Stimulated activated CD4-positive, alpha-beta T cell treated with anti-CD3 and anti-CD28 coated beads, Interleukin-12 subunit alpha, Interleukin-12 subunit beta, amount 100 ng/mL, for 4 hours (primary cell): ENCODE measurements at places on chromosomes 1 and 21.

DNA sequence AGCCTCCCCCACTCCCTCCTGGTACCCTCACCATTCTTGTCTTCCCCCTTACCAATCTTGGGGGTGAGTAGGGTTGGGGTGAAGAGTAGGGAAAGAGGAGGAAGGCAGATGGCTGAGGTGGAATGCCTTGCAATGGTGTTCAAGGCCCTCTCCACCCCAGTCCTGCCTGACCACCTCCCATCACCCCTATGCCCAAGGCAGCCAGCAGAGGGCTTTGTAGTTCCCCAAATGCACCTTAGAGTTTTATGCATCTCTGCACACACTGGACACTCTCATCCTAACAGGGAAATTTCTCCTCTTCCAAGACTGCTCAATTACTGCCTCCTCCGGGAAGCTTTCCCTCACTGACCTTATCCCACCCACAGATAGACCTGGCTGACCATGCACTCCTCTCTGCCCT lies 15.4 kb downstream of the KIF17 start:
- no peak for DNase-seq

GRCh38 chr1:27303509-27303908 lies 18.5 kb upstream of the TMEM222 start:
- DNase-seq = no peak

GRCh38 chr1:229058111-229058561 lies 212.8 kb upstream of the RAB4A start:
- DNase-seq = peak; percentile 23

GRCh38 chr1:151406176-151406575 lies 6.8 kb downstream of the PSMB4 start:
- DNase-seq = no peak

DNA sequence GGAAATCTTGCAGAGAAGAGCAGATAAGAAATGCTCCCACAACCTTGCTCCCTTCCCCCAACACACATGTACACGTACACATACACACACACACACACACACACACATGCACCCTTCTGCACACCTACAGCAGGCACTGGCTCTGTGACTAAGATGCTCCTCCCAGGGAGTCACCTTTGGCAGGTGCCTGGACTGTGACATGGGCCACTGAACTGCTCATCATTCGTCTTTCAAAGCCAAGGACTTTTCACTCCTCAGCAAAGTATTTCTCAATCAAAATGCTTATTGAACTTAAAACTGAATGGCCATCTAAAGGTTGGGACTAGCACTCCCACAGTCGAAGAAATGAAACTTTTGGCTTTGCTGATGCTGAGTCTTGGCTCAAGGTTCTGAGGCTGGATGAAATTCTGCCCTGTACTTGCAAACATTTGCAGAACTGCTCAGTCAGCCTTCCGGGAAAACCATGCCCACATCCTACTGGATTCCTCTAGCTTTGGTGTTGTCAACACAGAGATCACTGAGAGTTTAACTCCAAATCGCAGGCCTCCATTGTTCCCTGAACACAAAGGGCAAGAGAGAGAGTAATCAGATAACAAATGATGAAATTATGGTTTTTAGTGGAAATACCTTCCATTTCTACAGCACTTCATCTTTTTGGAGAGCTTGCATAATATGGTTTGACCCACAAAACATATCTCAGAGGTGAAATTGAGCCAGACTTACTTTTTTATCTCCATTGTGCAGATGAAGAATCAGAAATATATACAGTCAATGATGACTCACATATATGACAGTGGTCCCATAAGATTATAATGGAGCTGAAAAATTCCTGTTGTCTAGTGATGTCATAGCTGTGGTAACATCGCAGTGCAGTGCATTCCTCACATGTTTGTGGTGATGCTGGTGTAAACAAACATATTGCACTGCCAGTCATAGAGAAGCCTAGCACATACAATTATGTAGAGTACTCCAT lies 72.4 kb upstream of the BCAR3 start:
- DNase-seq = no peak

DNA sequence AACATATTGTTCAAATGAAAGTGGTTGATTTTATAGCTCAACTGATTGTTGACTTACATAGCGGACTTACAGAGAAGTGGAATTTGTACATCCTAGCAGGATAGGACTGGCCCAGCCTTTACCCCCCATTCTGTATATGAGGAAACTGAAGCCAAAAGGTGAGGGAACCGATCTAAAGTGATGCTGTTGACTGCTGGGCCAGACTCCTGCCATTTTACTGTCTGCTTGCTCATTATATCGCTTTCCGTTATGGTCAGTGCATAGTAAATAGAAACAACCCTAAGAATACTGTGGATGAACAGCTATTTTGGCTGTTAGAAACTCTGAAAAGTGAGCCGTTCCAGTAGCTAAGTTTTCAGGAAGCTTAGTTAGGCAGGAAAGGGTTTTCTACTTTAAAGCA lies 31.9 kb downstream of the PRDM2 start:
- no peak for DNase-seq

- no peak for DNase-seq
Observed at GRCh38 chr1:226531360-226532093, 17.0 kb upstream of the STUM start.

- DNase-seq = no peak
Observed at GRCh38 chr1:2789164-2789985, 12.1 kb downstream of the TTC34 start.

DNA sequence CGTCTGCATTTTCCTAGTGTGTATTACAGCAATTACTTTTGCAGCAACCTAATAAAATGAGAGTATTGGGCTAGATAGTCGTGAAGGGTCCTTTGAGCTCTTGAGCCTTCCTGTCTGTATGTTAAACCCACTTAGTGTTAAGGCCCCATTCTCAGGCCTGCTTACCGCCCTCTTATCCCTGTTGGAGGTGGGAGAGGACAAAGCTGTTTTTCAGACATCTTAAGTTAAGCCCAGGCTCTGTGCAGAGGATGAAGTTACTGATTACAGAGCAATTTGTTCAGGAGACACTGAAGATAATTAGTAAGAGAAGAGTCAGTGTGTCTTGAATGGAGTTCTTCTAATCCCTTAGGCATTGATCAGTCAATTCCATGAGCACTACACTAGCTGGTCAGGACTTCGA lies 114.6 kb downstream of the UCK2 start:
- DNase-seq = no peak

DNA sequence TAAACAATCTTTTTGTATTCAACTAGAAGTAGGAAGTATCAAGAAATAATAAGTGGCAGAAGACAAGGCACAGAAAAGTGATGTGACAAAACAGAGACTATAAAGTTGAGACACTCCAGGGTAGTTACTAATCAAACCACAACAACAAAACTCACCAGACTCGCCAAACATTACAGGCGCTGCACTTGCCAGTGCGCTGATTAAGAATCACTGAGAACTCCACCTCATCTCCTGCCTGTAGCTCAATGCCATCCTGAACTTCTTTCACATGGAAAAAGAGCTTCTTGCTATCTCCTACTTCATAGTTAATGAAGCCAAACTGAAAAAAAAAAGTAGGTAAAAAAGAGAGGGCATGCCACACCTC lies 2.8 kb upstream of the NRAS start:
- no peak for DNase-seq

GRCh38 chr1:20087668-20088067 lies 17.7 kb downstream of the PLA2G5 start:
- DNase-seq = no peak

DNA sequence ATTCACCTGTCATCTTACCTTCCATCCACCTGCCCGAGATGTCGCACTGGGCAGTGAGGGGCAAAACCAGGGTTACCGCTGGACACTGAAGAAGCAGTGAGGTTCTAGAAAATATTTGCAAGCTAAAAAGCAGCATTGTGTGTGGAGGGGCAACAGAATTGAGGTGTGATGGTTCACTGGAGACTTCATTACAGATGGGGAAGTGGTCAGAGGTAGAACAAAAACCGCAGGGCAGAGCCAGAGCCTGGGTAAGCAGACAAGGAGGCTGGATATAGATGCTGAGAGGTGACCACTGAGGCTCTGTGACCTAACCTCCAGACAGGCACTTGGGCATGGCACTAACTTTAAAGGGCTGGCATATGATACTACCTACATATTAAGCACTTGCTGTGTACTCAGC lies 363.9 kb upstream of the PROX1 start:
- DNase-seq = no peak

DNA sequence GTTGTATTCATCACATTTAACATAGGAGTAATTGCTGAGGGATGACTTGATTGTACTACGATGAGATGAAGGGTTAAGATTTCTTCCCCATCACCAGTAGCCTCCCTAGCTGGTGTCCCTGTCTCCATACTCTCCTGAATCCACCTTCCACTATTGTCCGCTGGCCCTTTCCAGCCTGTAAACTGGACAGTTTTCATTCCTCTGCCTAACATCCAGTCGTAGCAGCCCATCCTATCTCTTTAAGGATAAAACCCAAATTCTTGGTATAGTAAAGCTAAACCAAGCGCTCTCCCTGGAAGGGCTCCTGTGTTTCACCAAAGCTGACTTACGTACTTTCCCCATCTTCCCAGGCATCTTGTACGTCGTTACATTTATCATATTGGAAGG lies 670 bp downstream of the COX20 start:
- DNase-seq = no peak

- DNase-seq = no peak
Observed at GRCh38 chr1:18434041-18434440, 46.7 kb upstream of the KLHDC7A start.

DNA sequence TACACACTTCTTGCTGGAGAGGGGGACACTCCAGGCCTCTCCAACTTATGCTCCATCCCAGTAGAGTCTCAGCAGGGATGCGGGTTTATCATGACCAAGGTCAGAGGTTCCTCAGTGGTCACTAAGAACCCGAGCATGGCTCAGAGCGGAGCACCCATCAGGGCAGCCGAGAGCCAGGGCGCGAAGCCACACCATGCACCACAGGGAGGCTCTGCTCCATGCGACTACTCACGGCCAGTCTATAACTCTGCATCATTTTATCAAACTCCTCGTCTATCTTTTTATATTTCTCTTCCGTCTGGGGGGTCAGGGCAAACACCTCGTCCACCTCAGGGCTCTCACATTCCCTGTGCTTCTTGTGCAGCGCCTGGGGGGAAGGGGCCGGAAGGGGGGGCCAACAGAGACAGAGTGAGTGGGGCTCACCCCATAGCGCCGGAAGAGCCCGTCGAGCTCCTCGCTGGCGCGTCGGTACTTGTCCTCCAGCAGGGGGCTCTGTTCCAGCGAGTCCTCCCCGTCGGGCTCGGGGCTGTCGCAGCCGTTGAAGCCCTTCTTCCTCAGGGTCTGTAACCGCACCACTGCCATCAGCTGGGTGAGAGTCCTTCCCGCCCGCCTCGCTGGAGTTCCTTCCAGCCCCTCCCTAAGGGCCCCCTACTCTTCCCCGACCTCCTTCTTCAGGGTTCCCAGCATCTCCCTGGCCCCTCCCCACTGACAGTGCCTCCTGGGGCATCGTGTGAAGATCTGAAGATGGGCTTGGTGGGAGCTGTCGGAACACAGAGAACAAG lies 20.0 kb downstream of the MEF2D start:
- DNase-seq = peak; percentile 71

DNA sequence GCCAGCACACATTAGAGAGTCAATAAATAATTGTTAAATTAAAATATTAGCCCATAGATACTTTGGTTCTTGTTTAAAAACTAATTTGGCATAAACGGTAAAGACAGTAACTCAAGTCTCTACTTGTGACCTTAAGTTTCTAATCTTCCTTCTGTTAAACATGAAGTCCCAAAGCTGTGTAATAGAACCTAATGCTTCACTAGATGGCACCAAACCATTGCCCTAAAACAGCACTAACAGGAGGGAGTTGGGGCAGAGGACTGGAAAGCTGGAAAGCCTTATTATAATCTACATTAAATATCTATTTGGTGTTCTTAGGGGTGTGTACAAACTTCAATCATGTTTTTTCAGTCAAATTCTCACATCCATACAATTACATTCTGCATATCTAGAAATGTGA lies 176.7 kb downstream of the OLFM3 start:
- DNase-seq = no peak

DNA sequence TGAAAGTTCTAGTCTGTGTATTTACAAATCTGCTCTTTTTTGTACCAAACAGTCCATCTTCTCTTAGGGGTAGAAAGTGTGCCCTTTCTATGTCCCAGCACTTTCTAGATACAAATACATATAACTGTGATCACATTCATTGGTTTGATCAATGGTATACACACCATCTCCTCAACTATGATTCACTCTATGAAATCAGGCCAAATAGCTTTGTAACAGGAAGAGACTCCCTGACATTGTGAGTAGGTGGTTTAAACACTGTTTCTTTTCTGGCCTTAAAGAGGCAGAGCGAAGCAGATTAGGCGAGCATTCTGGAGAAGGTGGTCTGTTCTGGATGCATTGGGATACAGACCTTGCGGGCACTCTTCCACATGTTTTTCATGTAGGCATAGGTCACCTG lies 39.3 kb upstream of the EXOSC10 start:
- no peak for DNase-seq

GRCh38 chr1:43957407-43958040 lies 10.8 kb downstream of the IPO13 start:
- no peak for DNase-seq

DNA sequence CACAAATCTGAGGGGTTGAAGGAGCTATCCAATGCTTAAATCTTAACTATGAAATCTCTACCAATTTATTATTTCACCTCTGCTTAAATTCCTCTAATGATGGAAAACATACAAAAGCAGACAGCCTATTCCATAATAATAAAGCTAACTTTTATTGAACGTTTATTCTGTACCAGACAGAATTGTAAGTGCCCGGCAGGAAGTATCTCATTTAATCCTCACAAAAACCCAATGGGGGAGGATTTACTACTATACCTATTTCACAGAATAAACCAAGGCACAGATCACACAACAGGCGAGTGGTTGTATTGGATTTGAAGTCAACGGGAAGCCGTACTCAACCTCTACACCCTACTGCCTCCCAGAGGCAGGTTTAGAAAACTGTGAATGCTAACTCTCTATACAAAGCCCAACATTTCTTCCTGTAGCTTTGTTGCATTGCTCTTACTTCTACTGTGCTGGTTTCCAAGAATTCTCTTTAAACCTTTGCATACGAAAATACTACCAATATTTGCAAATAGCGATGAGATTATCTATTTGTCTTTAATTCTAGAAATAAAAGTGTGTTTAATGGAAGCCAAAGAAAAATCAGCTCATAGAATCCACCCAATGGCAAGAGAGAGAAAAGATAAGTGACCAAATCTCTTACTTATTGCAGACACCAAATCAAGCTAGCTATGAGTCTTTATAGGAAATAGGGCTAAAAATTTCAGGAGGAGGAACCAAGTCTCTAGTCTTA lies 33.5 kb upstream of the C1orf53 start:
- peak; percentile 6 for DNase-seq

DNA sequence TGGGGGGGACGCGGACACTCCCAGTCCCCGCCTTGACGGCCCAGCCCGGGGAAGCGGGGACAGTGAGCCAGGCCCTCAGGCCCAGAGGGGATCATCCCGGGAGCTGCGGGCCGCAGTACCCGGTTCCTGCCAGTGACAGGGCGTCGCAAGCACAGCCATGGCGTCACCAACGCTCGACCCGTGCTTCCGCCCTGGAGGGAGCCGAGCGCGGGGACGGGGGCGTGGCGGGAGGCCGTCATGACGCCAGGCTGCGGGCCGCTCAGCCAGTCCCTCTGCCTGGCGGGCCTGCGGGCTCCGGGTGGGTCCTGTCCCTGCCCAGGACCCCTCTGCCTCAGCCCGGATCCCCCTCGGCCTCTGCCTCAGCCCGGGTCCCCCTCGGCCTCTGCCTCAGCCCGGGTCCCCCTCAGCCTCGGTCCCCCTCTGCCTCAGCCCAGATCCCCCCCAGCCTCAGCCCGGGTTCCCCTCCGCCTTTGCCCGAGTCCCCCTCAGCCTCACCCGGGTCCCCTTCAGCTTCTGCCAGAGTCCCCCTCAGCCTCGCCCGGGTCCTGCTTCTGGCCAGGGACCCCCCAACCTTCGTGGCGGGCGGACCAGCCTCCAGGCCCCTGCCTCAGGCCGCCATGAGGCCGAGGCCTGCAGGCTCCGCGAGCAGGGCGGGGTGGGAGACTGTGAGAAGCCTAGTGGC lies 2.3 kb upstream of the SLC2A5 start:
- no peak for DNase-seq
